ENCODE measurements at places on chromosomes 11 and 22.

- no peak for DNase-seq
Measured at GRCh38 chr22:28237112-28237511, 318.1 kb upstream of the PITPNB start.

DNA sequence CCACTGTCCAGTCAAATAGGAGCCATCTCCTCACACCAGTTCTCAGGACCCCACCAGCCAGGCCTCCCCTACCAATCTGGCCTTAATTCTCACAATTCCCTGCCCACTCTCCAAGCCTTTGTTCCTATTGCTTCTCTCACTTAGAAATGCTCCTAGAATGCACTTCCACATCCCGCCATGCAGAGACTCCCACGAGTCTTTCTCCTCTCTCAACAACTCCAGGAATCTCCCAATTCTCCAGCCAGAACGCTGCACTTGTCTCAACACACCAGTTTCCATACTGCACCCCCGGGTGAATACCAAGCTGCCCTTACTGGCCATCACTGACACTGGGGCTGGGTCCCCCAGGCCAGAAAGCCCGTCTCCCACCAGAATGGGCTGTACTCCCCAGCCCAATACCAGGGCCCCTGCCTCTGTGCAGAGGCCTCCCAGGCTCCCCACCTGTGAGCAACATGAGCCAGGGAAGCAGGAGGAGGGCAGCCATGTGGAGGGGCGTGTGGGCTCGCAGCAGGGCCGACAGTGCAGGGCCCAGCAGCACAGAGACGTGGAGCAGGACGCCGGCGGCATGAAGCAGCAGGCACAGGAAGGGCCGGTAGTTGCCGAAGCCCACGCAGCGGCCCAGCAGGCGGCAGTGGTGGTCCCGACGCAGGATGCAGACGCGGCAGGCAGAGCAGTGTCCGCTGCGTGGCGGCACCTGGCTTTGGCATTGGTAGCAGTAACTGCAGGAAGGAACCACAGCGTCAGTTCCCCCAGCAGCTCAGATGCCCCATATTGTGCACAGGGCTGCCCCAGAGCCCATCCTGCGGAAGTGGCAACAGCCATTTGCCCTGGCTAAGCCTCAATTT, 2.4 kb downstream of the ZDHHC24 start:
- DNase-seq = peak; percentile 58

- DNase-seq = no peak
Measured at GRCh38 chr22:43433451-43434274, 21.8 kb downstream of the MPPED1 start.

- no peak for DNase-seq
Measured at GRCh38 chr22:35547987-35548721, 7.5 kb downstream of the RASD2 start.

DNA sequence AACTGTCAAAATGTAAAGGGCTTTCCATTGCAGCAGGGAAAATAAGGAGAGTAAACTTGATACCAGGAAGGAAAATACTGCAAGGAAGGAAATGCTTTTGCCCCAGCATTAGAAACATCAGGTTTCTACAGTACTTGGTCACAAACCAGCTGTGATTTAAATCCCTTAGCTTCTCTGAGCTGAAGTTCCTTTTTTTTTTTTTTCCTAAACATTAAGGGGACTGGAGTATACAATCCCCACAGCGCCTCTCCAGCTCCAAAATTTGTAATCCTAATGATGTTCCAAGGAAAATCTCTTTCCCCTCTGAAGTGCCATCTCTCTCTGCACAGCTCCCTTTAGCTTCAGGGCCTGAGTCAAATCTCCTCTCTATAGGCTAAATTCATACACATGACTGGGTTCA, 220.5 kb upstream of the PITPNB start:
- DNase-seq = no peak

GRCh38 chr11:124195189-124195734, 12.1 kb downstream of the OR10D3 start:
- DNase-seq = no peak

DNA sequence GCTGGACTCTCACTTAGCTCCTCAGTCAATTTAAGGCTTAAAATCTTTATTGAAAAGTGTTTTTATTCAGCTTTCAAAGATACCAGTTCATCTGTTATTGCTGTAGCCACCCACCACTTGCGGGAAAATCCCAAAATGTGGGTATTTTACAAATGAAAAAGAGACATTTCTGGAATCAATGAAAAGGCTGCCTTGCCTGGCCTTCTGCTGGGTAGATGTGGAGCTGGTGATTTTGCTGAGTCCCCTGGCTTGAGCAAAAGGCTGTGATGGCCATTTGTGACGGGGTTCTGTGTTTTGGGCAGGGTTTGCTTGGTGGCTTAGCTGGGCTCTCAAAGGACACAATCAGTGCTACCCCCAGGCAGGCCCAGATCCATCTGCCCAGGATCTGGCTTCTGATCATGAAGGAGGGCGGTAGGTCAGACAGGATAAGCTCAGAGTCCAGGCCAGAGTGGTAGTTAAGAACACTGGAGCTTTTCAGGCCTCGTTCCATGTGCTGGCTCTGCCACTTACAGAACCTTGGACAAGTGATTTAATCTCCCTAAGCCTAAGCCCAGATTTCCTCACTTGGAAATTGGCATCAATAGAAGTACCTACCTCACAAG, 36.1 kb downstream of the UBASH3B start:
- no peak for DNase-seq

DNA sequence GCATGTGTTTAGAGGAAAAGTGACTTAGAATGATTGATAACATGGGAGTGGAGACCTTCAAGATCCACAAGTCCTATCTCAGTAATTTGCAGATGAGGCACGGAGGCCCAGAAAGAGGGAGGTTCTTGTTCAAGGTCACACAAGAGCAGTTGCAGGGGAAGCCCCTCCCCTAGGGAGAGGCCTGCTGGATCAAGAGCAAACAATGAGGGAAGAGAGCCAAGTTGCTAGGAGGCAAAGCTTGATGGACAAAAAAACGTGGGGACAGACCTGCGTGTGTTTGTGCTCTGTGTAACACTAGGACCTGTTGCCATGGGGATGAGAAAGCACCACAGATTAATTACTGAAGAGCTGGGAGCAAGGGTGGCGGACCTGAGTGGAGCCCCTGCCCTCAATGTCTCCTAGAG, 6.4 kb upstream of the MFRP start:
- DNase-seq = no peak

DNA sequence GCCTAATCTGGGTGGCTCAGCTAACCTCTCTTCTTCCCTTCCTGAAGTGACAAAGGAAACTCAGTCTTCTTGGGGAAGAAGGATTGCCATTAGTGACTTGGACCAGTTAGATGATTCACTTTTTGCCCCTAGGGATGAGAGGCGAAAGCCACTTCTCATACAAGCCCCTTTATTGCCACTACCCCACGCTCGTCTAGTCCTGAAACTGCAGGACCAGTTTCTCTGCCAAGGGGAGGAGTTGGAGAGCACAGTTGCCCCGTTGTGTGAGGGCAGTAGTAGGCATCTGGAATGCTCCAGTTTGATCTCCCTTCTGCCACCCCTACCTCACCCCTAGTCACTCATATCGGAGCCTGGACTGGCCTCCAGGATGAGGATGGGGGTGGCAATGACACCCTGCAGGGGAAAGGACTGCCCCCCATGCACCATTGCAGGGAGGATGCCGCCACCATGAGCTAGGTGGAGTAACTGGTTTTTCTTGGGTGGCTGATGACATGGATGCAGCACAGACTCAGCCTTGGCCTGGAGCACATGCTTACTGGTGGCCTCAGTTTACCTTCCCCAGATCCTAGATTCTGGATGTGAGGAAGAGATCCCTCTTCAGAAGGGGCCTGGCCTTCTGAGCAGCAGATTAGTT, 14.2 kb upstream of the UVRAG start:
- no peak for DNase-seq
